Adrenal gland (tissue), 19 donors: ENCODE measurements at places on chromosomes 7 and 10. TPM values are rescaled to one million over a fixed set of nuclear protein-coding genes. Genes with fewer than 3 reads are reported as not detected.

- DNase-seq = no peak
Measured at GRCh38 chr10:35349389-35349915, 13.1 kb downstream of the CCNY start.

DNA sequence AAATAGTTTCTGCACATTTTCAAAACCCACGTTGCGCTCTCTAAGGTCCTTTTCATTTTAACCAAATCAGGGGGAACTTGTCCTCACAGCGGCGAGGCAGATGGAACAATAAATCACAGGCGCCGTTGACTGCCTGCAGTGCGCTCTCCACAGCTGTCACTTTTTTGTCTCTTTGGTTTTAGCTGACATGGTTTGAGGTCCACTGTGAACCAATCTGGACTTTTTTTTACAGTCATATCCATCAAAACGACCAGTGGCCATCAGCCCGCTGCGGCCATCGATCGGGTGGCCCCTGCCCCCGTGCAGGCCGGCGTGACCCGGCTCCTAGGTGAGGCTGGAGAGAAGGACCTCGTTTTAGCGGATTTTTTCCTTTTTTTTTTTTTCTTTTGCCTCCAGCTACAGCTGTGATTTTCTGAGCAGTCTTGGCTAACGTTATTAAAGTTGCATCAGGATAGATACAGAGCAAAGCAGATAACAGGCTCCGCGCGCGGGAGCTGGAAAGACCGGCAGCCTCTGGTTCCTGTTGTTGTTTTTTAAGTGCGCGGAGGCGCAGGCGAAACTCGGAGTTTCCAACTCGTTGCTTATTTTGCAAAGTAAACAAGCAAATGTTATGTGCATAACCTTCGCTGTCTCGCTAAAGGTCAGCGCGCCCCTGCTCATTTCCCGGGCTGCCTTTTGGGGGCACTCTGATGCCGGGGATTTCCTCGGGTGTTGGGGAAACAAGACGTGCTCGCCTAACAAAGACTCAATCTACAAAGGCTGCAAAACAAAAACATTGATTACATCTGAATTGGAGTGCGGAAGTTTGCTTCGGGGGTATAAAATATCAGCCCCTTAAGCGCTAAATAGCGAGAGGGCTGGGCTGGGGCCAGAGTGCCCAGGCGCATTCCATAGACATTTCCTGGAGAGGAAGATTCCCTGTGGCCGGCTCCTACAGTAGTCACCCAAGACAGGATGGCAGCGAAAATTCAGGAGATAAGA, 414.8 kb upstream of the MKI67 start:
- DNase-seq = peak; percentile 70

The LAMB1 gene
- total RNA-seq = 82.3 TPM

The PROSER2 gene
- 1.9 TPM for total RNA-seq

DNA sequence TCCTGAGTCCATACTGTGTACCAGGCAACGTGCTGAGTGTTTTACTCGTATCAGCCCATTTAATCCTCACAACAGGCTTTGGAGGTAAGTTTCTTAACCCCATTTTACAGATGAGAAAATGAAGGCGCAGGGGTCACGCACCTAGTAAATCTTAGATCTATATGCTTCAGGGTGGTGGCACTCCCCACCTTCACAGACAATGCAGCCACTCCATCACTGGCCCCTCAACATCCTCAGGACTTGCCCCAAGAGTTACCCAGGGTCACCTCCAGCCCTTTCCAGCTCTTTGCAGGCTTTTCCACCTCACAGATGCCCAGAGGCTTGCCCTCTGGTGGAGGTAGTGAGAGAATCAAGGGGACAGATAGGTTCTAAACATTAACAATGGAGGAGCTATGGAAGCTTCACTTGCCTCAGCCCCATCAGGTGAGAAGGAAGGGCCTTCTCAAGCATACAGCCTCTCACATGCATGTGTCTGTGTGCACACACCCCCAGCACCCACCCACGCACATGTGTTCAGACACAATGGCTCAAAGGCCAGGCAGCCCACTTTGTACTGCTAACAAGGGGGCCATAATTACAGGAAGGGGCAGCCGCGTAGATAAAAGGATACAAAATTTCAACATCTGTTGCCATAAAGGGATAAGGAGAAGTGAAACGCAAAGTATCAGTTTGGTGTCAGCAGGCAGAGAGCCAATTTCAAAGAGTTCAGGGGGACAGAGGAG, 29.1 kb downstream of the DPCD start:
- no peak for DNase-seq

The IDI2 gene
- total RNA-seq = not detected

DNA sequence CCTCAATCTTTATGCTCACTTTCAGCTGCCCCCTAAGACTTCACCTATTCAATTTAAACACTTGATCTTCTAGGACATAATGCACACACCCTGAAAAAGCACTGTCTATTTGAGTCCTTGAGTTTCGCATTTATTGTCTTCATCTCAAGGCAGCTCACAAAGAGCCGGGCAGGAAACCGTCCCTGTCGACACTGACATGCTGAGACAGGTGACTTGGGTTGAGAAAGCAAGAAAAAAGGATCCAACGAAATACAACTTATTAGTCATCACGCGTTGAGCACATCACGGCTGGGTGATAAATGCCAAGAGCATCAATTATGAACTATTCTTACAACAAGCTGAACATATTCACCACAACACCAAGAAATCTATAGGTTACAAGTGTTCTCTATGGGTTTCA, 91.1 kb downstream of the CALN1 start:
- no peak for DNase-seq

- DNase-seq = no peak
Measured at GRCh38 chr10:42888504-42889095, 106.0 kb downstream of the BMS1 start.

DNA sequence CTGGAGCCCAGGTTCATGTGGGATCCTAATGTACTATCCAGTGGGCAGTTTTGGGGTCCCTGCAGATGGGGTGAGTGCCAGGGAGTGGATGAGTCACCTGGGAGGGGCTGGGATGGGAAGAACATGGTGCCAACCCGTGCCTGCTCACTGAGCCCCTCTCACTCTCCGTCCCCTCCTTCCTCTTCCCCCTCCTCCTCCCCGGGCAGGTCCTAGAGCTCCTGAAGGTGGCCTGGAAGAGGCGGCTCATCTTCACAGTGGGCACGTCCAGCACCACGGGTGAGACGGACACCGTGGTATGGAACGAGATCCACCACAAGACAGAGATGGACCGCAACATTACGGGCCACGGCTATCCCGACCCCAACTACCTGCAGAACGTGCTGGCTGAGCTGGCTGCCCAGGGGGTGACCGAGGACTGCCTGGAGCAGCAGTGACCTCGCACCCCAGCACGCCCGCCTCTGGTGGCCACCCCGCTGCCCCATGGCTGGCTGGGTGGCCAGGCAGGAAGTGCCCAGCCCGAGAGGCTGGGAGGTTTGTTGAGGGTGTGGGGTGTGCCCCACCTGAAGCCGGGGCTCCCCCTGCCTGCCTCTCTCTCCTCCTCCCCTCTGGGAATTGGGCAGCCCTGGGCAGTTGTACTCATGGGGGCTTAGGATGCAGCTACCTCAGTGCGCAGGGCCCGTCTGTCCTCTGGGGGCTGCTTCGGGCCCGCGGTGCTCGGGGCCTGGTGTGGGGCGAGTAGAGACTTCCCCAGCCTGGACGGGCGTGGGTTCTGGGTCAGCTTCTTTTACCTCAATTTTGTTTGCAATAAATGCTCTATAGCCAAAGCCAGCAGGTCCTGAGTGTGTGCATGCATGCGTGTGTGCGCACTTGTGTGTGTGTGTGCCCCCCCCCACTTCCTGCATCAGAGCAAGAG, 4.9 kb upstream of the UPK3B start:
- no peak for DNase-seq

GRCh38 chr7:100799037-100799896, 28.1 kb downstream of the EPHB4 start:
- DNase-seq = peak; percentile 68

The CYP2E1 gene
- total RNA-seq = 0.28 TPM

DNA sequence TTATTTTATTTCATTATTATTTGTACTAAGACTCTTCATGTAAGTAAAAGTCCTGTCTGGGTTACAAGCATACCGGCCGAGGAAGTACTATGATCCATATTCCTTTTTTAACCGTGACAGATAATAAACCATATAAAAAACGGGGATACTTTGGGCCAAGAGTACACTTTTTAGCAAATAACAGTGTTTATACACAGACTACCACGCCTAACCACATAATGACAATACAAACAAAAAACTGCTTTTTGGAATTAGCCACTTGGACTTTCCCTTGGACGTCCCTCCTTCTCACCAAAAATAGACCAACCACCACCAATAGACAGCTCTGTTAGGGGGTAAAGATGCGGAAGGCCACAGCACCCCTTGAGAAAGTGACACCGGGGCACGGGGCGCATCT, 800 bp downstream of the MINDY3 start:
- no peak for DNase-seq

GRCh38 chr10:26556748-26557640, 118.9 kb downstream of the APBB1IP start:
- DNase-seq = peak; percentile 27

The AKR1E2 gene
- 5.4 TPM for total RNA-seq

GRCh38 chr7:67983486-67983885, 986.9 kb downstream of the TYW1 start:
- no peak for DNase-seq

DNA sequence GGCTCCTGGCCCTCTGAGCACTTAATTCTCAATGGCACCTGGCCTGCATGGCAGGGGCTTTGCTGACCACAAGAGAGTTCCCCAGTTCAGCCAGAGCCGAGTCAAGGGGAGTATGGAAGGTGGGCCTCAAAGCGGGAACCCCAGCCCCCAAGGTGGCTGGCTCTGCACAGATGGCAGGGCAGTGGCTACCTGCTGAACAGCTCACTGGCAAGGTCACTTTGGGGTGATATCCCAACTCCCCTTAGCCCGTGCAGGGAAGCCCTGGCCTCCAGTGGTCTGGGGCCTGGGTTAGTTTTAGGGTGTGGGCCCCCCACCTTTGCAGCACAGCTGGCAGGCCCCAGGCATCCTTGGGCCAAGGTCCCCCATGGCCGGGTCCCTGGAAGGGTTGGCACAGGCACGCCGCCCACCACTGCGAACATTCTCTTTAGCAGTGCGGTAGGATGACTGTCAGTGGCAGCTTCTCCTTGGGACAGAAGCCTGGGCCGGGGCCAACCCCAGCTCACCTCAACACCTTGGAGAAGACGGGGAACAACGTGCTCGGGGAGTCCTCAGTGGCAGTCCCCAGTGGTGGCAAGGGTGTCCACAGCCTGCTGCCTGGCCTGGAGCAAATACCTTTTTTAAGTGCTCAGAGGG, 36.8 kb downstream of the PPIF start:
- no peak for DNase-seq
